Stimulated activated CD4-positive, alpha-beta T cell treated with anti-CD3 and anti-CD28 coated beads, TNF-alpha, amount 100 ng/mL, for 48 hours (primary cell): ENCODE measurements at places on chromosomes 6 and 20.

DNA sequence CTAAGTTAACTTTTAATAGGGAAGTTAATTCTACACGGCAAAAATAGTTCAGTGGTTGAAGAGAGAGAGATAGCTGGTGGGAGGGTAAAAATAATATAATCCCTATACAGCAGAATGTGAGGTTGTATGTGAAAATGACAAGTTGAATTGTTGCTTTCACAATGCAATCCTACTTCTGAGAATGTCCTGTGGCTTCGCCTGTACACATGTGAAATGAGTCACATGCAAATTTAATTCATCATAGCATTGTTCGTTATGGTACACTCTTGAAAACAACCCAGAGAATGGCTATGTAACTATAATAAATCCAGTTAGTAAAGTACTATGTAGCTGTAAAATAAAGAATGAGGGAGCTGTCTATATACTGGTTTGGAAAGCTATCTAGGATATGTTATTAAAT is 46.0 kb upstream of the HINT3 start:
- DNase-seq = no peak

- DNase-seq = no peak
Observed at GRCh38 chr6:13147782-13148181, 180.6 kb downstream of the TBC1D7 start.

DNA sequence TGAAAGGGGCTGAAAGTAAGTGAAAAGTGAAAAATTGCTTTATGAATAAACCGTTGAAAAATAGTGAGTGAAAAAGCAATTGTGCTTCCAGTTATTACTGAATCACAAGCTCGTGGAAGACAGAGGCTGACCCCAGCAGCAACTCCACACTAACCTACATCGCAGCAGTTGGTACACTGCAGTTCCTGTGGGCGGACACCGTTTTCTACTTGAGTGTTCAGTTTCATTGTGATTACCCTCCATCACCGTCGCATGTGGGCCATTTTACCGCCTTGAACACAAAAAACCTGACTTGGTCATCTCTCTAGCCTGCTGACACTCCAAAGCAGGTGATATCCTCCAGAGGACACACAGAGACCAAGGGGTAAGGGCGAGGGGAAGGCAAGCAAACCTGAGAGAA is 28.4 kb downstream of the PRDM1 start:
- peak; percentile 70 for DNase-seq

DNA sequence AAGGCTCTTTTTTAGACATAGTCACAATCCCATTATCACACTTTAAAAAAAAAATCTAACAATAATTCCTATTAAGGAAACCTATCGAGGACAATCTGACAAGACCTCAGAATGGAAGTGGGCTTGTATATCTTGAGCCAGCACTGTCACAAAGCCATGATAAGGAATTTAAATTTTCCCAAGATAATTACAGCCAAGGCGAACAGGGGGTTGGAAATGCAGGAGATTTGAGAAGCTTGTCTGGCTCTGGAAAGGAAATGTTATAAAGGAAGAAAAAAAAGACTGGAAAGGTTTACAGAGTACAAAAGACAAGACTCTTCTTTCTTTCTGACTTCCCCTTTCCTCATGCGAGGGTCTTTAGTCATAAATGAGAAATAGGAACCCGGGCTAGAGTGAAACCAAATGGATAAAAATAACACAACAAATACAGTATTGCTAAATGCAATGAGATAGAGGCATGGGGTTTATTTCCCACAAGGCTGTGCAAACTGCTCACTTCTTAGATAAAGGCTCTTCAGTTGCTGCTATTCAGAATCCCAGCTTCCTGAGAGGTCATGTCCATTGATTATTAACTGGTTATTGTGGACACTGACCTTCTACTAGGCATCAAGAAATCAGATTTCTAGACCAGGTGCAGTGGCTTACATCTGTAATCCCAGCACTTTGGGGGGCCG is 13.4 kb upstream of the GHRH start:
- no peak for DNase-seq

DNA sequence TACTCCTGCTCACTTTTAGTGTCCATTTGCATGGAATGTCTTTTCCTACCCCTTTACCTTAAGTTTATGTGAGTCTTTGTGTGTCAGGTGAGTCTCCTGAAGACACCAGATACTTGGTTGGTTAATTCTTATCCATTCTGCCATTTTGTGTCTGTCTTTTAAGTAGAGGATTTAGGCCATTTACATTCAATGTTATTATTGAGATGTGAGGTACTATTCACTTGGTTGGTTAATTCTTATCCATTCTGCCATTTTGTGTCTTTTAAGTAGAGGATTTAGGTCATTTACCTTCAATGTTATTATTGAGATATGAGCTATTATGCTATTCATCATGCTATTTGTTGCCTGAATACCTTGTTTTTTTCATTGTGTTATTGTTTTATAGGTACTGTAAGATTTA is 113.8 kb downstream of the AIG1 start:
- DNase-seq = no peak

DNA sequence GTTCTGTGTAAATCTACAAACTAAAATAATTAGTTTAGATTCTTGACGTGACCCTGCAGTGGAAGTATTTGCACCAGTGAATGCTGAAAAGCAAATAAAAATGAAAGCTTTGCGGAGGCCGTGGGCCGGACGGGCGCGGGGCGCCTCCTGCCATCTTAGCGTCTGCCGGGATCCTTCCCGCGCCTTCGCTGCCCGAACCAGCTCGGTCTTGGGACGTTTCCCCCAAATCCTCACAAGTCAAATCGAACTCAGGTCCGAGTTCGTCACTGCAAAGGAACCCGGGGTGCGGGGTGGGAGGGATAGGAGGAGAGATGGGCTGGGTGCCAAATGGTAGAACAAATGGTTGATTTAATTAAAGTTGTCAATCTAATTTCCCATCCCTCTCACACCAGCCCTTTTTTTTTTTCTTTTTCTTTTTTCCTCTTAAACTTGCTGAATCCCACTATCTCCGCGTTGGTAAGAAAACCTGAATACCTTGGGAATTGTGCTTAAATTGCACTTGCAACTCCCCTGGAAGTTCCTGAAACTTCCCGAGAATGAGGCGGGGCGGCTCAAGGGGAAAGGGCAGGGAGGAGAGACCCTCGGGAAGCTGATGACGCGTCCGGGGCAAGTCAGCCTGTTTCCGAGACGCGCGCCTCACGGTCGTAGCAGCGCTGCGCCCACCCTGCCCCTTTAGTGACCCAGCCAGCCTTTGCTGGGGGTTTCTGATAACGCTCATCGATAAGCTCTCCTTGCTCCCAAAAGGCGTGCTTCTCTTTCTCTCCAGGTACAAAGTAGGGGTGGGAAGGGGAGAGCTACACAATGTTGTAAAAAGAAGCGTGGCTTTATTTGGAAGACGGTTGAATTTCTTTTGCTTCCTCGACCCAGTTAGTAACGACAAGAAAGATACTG is 1.8 kb downstream of the GJA1 start:
- DNase-seq = no peak

GRCh38 chr6:135170849-135171248 is 10.3 kb upstream of the MYB start:
- DNase-seq = no peak

DNA sequence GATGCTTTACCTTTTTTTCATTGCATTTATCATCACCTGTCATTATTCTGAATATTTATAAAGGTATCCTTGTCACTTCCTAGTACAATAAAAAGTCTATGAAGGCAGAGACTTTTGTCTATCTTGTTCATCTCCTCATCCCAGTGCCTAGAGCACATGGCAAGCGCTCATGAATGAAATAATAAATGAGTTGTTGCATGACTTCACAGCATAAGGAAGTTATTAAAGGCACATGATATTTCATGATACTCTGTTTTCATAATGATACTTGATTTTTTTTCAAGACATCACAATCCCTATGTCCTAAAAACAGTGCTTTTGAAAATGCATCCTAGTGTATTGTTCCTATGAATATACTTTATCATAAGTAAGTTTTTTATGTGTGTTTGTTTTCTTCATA is 310.6 kb upstream of the RSPO3 start:
- DNase-seq = no peak

DNA sequence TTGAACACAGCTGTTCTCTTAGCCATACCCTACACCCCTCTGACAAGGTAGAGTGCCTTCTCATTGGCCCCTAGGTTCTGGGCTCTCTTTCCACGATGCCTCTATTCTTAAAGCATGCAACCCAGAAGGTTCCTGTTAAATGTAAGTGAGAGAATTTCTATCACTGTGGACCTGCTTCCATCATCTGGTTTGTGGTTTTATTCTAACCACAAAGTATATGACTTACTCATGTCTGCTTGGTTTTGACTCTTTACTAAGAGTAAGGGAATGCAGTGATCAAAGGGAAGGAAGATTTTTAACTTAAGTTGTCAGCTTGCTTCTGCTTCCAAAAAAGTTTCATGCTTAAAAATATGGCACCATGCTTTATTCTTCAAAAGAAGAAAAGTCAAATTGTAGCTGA is 80.2 kb downstream of the ANKEF1 start:
- no peak for DNase-seq

GRCh38 chr6:108570517-108570916 is 9.8 kb downstream of the FOXO3 start:
- DNase-seq = no peak

DNA sequence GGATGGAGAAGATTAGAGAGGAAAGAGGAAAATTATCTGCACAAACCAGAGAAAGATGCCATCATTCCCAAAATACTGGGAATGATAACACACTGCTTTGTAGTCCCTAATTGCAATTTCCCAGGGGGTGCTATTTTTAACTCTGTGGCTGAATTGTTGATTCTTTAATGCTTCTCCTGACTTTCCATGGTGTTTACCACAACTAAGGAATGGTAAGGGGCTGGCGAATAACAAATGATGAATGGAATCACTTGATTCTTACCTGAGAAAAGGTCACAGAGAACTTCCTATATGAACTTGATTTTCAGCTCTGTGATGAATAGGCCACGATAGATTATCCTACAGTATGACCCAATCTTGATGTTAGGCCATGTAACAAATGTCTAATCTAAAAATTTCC is 22.0 kb upstream of the IGF2R start:
- no peak for DNase-seq

- DNase-seq = no peak
Observed at GRCh38 chr6:146931214-146931613, 273.0 kb upstream of the STXBP5 start.

DNA sequence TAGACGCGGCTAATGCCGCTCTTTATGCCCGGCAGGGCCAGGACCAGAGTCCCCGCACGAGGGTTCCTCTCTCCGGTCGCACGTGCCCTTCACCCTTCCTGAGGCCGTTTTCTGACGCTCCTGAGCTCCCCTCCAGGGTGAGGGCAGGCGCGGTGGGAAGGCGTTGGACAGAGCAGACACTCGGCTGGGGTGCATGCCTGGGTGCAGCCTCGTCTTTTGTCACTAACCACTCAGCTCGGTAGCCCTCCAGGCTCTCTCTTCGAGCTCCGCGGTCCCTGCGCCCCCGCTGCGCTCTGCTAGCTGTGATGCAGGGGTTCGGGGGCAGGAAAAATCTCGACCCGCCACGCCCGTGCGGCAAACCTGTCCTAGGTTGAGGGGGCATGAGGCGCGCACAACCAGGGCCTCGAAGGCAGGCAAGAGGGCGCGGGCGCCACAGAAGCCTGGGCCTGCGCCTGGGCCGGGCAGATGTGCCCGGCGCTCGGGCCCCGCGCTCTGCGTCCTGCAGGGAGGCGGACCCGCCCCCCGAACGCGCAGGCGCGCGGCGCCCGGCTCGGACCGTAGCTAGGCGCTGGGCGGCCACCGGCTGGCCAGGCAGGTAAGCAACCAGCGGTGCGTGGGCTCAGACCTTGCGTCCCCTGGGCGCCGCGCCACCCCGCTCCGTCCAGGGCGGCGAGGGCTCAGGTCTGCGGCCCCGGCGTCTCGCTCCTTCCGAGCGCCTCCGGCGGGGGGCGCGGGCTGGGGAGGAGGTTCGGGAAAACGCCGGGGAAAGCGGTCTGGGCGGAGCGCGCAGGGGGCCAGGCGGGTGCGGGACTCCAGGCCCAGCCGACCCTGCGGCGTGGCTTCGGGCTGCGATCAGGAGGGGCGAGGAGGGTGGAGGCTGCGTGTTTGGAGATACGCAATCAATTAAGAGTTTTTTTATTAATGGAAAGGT is at the start of gene L3MBTL1:
L3MBTL1 (plus strand) TSS at position 548 of the 931 bp plus-strand sequence. CDS start 5,807 bp downstream, outside the sequence.
- no peak for DNase-seq

- no peak for DNase-seq
Observed at GRCh38 chr6:129055796-129056195, 172.9 kb downstream of the LAMA2 start.

DNA sequence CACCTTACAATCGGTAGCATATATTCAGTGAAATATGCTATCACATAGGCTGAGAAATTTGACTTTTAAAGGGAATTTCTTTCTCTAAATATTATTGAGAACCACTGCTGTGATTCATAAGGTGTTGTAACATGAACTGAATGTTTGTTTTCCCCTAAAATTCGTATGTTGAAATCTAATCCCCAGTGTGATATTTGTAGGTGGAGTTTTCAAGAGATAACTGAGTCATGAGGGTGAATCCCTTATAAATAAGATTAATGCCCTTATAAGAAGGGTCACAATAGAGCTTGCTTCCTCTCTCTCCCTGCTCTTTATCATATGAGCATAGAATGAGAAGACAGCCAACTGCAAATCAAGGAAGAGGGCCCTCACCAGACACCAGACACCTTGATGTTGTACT is 64.8 kb downstream of the LMBRD1 start:
- DNase-seq = no peak

GRCh38 chr6:27141529-27142015 is 105.9 kb upstream of the PRSS16 start:
- DNase-seq = no peak

- DNase-seq = no peak
Observed at GRCh38 chr6:57109880-57110279, 19.9 kb downstream of the ZNF451 start.

- DNase-seq = no peak
Observed at GRCh38 chr6:137122612-137123011, 50.8 kb downstream of the IL22RA2 start.

DNA sequence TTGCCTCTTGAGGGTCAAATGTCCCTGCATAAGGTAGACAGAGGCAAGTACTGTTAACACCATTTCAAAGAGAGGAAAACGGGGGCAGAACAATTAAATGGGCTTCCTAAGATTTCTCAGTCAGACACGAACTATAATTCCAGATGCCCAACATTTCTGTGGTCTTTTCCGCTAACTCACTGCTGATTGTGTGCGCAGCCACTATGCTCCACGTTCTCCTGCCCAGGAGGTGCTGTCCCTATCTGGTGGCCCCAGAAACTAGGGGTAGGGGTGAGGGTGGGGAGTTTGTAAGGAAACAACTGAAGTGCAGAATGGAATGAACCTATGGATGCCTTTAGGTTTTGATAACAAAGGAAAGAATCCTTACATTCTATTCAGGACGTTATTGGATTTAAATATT is 86.1 kb upstream of the BACH2 start:
- no peak for DNase-seq

DNA sequence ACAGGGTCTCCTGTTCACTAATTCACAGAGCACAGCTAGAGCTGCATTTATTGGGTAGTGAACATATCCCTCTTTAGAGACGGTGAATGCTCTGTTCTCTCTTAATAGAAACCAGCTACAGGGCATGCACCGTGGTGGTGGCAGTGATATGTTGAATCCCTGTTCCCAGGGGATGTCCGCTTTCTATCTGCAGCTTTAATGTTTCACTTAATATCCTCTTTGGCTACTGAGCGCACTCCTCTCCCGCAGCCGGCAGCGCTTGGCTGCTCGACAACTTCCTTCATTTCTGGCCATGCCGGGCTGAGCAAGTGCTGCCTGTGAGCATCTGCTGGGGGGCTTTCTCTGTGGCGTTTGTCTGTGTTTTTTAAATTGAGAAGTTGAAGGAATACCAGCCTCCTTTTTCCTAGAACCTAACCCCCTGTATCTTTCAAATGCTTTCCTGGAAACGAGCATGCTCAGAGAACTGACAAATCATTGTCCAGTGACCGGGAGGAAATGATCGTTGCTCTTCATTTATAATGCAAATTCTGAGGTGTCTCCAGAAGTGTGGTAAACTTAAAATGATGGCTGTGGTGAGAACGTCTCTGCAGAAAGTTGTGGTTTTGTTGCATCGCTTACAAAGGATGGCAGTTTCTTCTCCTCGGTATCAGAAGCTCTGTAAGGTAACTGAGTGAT is 297.9 kb downstream of the UTRN start:
- DNase-seq = no peak
